ENCODE measurements at places on chromosomes 7 and 10.

DNA sequence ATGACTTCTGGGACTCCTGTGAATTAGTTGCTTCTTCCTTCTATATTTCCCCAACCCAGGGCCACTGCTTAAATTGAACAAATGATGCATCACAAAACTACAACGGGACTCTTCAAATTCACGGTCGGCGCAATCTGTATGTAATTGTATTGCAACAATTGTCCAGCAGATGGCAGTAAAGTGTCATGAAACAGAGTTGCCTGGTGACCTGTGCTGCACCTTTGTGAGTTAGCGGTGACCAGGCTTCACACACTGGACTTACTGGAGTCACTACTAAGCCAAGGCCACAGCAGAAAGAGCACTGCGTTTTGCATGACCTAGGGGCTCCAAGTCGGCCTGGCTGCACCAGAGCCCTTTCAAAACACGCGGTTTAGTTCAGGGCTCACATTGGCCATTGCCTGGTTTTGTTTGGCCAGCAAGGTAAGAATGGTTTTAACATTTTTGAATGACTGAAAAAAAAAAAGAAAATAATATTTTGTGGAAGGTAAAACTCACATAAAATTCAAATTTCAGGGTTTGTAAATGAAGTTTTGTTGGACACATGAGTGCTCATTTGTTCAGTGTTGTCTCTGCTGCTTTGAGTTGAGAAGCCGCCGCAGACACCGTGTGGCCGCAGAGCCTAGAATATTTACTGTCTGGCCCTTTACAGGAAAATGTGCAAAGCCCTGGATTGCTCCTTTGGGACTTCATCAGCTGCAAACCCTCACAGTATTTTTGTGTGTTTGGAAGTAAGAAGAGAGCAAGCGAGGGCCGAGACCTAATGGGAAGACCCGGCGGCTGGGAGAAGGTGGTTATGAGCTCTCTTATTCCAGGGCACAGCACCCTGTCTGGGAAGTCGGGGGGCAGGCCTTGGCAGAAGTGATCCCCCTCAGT, 23.2 kb upstream of the ZNF32 start:
- peak; percentile 58 for DNase-seq

- DNase-seq: no peak
Observed at GRCh38 chr7:153859239-153859638, 193.0 kb upstream of the DPP6 start.

GRCh38 chr7:99997545-99998137, 17.8 kb upstream of the ZKSCAN1 start:
- no peak for DNase-seq

- no peak for DNase-seq
Observed at GRCh38 chr7:46705386-46706255, 784.5 kb upstream of the IGFBP3 start.

- no peak for DNase-seq
Observed at GRCh38 chr7:50317697-50318669, 13.5 kb downstream of the IKZF1 start.

DNA sequence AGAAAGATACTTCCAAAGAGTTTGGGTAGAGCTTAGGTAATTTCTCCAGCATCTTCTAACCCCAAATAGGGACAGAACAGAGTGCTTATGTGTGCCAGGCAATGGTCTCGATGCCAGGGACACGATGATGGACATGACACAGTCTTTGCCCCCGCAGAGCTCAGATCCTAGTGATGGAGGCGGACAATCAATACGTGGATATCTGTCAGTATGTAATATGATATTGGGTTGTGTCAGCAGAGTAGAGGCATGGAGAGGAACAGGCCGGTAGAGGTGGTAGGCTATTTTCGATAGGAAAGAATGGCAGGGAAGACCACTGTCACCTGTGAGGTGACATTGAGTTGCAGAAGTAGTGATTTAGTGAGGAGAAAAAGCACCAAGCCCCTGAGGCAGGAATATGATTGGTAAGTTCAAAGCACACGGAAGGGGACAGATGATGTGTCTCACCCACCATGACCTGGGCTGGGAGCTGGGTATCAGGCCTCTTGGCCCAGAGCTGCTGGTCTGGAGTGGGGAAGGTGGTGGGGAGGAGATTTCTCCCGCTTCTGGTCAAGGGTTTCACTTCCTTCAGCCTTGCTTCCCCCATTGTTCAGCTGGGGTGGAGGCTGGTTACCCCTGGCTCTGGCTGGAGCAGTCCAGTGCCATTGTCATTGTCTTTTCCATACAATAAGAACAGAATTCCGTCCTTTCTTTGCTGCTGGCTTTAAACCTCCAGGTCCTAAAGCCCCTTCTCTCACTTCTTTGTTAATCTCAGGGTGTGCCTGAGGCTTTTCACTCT, 36.0 kb upstream of the SRGN start:
- no peak for DNase-seq

- DNase-seq: no peak
Observed at GRCh38 chr10:129694691-129695243, 227.7 kb downstream of the MGMT start.

- DNase-seq: no peak
Observed at GRCh38 chr10:23557777-23558176, 118.9 kb downstream of the OTUD1 start.

DNA sequence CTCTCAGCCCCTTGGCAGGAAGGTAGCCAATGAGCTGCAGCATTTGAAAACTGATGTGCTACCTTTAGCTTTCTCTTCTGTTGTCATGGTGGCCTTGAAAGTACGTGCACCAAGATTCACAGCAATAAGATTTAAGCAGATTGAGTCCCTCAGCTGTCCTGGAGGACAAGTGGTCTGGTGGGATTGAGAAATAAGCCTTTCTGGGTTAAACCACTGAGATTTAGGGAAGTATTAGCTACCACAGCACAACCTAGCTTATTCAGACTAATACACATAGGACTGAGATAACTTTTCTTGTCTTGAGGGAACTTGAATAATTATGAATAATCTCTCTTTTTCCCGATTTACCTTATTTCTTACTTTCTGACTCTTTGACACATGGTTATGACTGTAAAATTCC, 324.0 kb downstream of the PTEN start:
- DNase-seq: no peak

- no peak for DNase-seq
Observed at GRCh38 chr7:24703296-24703695, 54.0 kb downstream of the GSDME start.

All from LoVo (cell line).